ENCODE measurements at places on chromosomes 5 and 9. TPM values are rescaled to one million over a fixed set of nuclear protein-coding genes. Genes with fewer than 3 reads are reported as not detected.

The CATSPER3 gene
- total RNA-seq: 0.32 TPM

The GABRA1 gene
- total RNA-seq: not detected

The TUSC1 gene
- 10.3 TPM for total RNA-seq

The FAM193B gene
- 38.8 TPM for total RNA-seq

The SLC44A1 gene
- total RNA-seq: 166 TPM

The GRXCR2 gene
- total RNA-seq: not detected

The SCGB3A2 gene
- total RNA-seq: not detected

The LECT2 gene
- total RNA-seq: not detected

The PCDHB2 gene
- total RNA-seq: 10.2 TPM

The PPP3R2 gene
- 0.38 TPM for total RNA-seq

The ANXA1 gene
- total RNA-seq: 394 TPM

The FRMD3 gene
- total RNA-seq: 4.2 TPM

The KCNV2 gene
- total RNA-seq: 1.1 TPM

The TPPP gene
- total RNA-seq: 7.6 TPM

The SRA1 gene
- 36.6 TPM for total RNA-seq

The CLK4 gene
- total RNA-seq: 23.1 TPM

The ORM1 gene
- total RNA-seq: not detected

The SPINK6 gene
- not detected for total RNA-seq

The FOXD1 gene
- 15.7 TPM for total RNA-seq

The SQSTM1 gene
- total RNA-seq: 55.6 TPM

The PCDHAC1 gene
- 15.7 TPM for total RNA-seq

The ADRA1B gene
- total RNA-seq: not detected

The SNCAIP gene
- total RNA-seq: 24.4 TPM

The SLC28A3 gene
- not detected for total RNA-seq

Measured in motor neuron (in vitro differentiated cells).